ENCODE measurements at places on chromosomes 4 and X. TPM values are rescaled to one million over a fixed set of nuclear protein-coding genes. Genes with fewer than 3 reads are reported as not detected.

The HTN1 gene
- total RNA-seq = not detected

The GAGE12E gene
- total RNA-seq = not detected

DNA sequence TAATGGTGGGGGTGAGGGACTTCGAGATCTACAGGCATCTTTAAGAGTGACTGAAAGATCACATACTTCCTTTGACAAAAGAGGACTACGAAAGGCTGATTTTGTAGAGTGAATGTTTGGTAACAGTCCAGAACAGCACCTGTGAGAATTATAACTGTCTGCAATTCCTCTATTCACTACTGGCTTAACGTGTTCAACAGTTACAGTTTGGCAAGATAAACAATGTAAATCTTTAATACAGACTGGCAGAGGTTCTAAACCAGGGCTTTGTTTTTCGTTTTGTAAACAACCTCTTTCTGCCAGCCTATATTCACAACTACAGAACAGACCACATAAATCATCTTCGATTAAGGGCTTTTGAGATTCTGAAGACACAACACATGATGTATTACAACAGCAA is 66.9 kb downstream of the NCAPG start:
- no peak for DNase-seq

DNA sequence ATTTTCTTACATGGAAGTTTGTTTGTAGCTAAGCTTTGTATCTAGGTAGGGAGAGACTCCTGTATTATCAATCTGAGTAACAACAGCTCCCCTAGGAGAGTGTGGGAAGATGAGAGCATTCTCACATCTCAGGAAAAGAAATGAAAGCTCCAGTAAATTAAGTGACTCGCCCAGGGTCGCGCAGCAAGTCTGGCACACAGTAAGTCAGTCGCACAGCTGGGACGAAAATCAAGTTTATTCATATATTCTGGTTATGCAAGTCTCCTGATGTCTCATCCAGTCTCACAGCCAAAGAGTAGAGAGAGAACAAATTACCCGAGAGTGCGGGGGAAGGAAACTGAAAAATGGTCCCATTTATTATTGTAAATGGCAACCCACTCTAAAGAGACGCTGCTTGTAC is 216.1 kb downstream of the STK32B start:
- no peak for DNase-seq

DNA sequence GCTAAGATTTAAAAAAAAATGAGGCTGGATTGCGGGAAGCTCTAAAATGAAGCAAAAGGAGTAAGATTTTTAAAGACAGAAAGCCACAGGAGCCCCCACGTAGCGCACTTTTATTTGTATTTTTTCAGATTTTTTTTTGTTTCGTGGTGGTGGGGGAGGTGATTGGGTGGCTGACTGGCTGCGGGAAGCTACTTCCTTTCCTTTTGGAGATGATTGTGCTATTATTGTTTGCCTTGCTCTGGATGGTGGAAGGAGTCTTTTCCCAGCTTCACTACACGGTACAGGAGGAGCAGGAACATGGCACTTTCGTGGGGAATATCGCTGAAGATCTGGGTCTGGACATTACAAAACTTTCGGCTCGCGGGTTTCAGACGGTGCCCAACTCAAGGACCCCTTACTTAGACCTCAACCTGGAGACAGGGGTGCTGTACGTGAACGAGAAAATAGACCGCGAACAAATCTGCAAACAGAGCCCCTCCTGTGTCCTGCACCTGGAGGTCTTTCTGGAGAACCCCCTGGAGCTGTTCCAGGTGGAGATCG is 908 bp downstream of the PCDH10 start:
- DNase-seq = no peak

GRCh38 chr4:139416073-139416673 is 37.7 kb upstream of the RAB33B start:
- no peak for DNase-seq

DNA sequence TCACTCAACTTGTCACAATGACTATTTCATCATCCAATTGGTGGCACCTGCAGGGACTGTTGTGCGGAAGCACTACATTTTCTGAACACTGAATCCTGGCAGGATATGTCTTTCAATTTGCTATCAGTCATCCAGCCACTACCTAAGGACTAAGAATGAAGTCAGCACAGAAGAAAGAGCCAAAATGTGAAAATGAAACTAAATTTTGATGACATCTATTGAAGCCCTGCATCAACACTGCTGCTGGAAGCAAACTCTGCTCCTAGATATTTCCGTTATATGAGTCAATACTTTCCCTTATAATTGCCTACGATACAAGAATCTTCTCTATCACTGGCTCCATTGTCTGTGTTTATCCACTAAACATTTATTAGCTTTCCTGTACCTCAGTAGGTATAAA is 917.9 kb downstream of the RAPGEF2 start:
- DNase-seq = no peak

The ADGRG4 gene
- not detected for total RNA-seq

GRCh38 chr4:152424977-152425376 is 110.9 kb downstream of the FBXW7 start:
- no peak for DNase-seq

- DNase-seq = peak; percentile 61
Observed at GRCh38 chrX:7074148-7074907, 73.2 kb upstream of the STS start.

GRCh38 chr4:128228845-128229795 is 58.5 kb downstream of the PGRMC2 start:
- DNase-seq = no peak

DNA sequence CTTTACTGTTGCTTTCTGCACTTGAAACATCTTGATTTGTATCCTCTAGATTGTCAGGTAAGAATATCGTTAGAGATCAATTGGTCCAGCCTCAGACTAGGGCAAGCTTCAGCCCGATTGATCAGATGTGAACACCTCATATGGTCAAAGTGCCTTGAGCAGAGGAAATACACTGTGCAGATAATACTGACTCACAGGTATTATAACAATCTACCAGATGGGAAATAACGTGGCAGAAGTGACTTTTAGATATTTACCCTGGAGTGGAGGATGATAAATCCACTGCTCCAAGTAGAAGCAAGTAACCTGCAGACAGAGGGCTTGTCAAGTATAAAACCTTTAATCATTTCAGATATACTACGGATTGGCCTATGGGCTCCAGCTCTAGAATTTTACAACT is 17.9 kb downstream of the VEGFC start:
- DNase-seq = no peak

GRCh38 chr4:12889054-12889453 is 595.1 kb downstream of the RAB28 start:
- DNase-seq = no peak

- DNase-seq = peak; percentile 11
Observed at GRCh38 chrX:39470588-39471407, 627.0 kb downstream of the BCOR start.

The ITIH6 gene
- total RNA-seq = 1.0 TPM

DNA sequence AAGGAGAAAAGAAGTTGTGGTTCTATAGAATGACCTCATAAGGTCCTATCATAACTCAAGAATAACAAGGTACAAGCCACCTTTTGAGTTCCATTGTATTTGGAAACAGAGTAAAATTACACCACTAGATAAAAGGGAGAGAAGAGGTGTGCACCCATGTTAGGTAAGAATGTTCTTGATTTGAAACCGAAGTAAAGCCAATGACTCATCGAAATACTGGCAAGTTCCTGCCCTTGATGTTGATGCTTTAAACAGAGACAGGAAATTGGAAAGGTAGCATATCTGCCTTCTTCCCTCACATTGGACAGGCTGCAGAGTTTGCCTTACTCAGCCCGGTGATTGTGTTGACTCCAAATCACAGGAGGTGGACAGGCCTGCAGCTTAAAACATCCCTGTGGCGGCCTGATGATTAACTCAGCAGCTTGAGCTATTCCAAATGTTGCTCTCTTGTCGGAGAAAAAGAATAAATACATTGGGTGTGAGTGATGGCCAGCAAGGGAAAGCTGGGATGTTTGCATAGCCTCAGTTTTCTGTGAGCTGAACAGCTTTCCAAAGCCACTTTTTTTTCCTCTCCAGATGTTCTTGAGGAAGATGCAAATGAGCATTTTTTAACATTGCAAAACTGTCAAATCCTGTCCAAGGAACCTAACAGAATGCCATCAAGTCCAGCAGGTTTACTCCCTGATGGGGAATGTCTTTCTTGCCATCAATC is 321.1 kb downstream of the NKX6-1 start:
- DNase-seq = no peak

DNA sequence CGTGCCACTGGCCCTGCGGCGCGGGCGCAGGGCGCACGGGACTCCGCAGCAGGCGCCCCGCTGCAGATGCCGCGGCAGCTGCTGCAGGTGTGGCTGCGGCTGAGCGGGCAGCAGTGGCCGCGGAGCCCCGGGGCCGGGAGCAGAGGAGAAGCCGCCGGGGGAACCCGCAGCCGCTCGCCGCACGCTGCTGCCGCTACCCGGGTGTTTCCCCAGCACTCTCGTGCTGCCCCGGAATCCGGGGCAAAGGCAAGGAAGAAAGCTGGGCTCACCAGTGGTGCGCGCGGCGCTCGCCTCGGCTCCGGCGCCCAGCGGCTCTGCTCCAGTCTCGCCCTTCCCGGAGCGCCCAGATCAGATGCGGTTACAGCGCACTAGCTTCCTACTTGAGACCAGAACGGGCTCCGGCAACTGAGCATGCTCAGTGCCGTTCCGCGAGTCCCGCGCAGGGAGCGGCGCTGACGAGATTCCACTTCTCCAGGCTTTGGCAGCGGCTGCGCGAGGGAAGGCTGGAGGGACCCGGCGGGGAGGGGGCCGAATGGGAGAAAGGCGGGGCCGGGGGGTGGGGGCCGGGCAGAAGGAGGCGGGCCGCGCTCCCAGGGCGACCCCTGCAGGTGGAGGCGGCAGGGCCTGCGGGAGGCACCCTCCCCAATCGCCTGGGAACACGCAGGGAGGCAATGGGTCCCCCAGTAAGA is at the start of gene APBB2:
APBB2 (minus strand) TSS at position 407 of the 689 bp plus-strand sequence. CDS start 181,288 bp downstream, outside the sequence.
- DNase-seq = peak; percentile 95

- DNase-seq = no peak
Observed at GRCh38 chr4:15695729-15696128, 7.1 kb upstream of the BST1 start.

GRCh38 chrX:51494409-51494808 is 2.0 kb downstream of the NUDT11 start:
- no peak for DNase-seq

GRCh38 chr4:25923745-25924144 is 9.7 kb downstream of the SMIM20 start:
- no peak for DNase-seq

The CLDN22 gene
- total RNA-seq = not detected

DNA sequence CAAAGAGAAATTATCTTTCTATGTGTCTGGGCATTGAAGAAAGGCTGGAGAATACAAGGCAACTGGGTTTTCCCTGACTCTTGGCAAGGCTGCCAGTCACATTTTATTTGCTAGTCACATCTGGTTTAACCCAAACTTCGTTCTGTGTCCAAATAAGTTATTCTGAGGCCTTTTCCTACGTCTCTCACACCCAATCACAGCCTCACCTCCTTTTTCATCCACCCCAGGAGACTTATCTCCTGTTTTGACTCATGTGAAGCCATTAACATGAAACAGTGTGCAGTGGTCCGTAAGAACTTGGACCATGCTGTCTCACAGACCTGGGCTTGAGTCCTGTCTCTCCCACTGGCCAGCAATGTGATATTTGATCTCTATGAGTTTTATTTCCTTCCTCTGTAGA is 59.3 kb downstream of the CNGA2 start:
- no peak for DNase-seq

- no peak for DNase-seq
Observed at GRCh38 chr4:531076-531475, 32.1 kb downstream of the PIGG start.

- no peak for DNase-seq
Observed at GRCh38 chrX:136193771-136194170, 46.4 kb downstream of the FHL1 start.

GRCh38 chr4:15021946-15022345 is 19.7 kb downstream of the CPEB2 start:
- DNase-seq = no peak

GRCh38 chr4:141501931-141502330 is 134.5 kb upstream of the IL15 start:
- DNase-seq = no peak

DNA sequence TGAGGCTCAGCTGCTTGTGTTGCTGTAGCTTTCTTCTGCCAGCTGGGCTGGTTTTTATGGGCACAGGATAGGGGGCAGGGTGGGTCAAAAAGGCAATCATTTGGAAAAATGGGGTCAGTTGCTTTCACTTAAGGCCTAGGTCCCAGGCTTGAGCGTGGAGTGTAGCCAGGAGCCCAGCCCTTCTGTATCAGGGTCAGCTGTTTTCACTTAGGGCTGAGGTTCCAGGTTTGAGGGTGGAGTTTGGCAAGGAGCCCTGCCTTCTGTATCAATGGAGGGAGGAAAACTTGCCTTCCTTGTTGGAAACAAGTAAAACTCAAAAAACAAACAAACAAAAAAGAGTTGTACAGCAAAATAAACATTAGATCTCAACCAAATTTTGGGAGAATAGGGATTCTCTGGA is 37.0 kb upstream of the UGT8 start:
- no peak for DNase-seq

The NOX1 gene
- 0.62 TPM for total RNA-seq

GRCh38 chr4:148210661-148211060 is 231.6 kb downstream of the NR3C2 start:
- no peak for DNase-seq

- no peak for DNase-seq
Observed at GRCh38 chr4:77413766-77414165, 191.9 kb upstream of the CXCL13 start.

The SMR3A gene
- total RNA-seq = not detected

- DNase-seq = peak; percentile 14
Observed at GRCh38 chr4:176189891-176190795, 5.2 kb downstream of the SPATA4 start.
